KG1 (cell line): ENCODE measurements at places on chromosomes 5 and 9.

- no peak for DNase-seq
These were observed 122.3 kb downstream of the MARCHF11 start for GRCh38 chr5:16057277-16057676.

GRCh38 chr9:18046068-18046467, 427.9 kb upstream of the ADAMTSL1 start:
- no peak for DNase-seq

- DNase-seq: no peak
These were observed 1542.8 kb downstream of the EFNA5 start for GRCh38 chr5:106127985-106128384.

DNA sequence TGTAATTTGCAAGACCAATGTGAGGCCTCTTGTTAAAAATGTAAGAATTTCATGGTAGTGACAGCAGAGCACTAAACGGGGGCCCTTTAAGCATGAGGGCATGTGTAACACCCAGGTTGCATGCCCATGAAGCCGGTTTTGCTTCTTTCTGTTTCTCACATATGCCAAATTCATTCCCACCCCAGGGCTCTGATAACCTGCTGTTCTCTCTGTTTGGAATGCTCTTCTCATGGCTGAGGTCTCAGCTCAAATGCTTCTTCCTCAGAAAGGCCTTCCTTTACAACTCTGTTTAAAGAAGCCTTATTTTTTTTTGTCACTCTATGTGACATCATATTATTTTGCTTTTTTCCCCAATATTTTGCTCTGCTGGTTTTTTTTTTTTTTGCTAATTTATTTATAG, 369.0 kb downstream of the KIAA0825 start:
- no peak for DNase-seq

DNA sequence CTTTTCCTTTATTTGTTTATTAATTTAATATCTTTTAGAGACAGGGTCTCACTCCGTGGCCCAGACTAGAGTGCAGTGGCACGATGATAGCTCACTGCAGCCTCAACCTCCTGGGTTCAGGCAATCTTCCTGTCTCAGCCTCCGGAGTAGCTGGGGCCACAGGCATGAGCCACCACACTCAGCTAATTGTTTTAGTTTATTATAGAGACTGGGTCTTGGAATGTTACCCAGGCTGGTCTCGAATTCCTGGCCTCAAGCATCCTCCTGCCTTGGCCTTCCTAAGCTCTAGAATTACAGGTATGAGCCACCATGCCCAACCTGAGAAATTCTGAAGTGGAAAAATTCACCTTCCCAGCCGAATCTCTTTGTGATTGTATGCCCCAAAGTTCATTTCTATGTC, 139.4 kb upstream of the SLC12A2 start:
- DNase-seq: no peak

DNA sequence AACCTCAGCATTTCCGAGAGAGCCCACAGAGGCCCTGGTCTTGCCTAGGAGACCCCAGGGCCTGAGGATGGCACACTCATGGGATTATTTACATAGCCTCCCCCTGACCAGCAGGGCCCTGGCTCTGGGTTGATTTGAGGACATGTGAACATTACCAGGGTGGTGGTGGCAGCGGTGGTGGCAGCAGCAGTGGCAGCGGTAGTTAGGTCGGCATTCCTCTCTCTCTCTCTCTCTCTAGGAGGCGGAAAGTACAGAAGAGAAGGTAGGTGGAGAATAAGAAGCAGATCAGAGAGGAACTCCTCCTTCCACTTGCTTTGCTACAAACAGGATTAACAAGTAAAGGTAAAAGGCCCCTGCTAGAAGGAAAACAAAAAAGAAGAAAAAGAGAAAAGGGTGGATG, 39.3 kb downstream of the B4GALT1 start:
- DNase-seq: no peak

- no peak for DNase-seq
These were observed 77.9 kb downstream of the CDH18 start for GRCh38 chr5:19910136-19910535.

DNA sequence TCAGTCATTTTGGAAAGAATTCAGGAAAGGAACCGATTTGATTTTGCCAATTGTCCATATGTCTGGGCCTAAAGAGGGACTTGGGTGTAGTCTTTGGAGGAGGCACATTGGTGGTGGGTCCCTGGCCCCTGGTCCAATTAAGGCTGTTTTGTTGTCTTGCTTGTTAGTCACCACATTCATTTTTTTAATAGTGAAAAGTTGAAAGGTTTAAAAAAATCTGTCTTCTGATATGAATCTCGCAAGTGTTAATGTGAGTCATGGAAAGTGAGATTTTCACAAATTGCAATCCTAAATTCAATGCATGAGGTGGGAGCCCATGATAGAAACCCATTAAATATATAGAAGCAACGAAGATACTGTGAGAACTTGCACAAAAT, 165.9 kb upstream of the OTULINL start:
- DNase-seq: no peak

DNA sequence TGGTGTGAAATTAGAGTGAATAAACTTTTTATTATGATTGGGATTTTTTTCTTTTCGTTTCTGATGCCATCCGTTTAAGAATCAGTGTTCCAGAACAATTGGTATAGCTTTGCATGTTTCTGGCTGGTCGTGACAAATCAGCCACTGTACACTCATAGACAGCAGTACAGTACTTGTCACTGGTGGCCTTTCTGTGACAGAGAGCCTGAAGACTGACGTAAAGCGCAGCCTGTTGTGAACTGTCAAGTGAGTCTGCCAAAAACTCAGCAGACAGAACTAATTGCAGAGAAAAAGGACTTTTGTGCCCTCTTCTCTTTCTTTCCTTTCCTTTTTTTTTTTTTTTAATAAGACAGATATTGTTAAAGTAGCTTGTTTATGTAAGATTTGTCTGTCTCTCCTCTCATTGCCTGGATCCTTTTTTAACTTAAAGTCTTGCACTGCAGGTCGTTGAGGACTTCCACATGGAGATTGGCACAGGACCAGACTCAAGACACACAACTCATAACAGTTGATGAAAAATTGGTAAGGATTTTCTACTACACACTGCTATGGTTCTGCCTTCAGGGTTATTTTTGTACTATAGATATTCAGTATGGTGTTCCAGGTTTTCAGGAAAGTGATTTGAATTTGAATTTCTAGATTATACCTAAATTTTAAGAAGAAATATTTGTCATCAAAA, 42.7 kb downstream of the NDUFS4 start:
- DNase-seq: no peak

DNA sequence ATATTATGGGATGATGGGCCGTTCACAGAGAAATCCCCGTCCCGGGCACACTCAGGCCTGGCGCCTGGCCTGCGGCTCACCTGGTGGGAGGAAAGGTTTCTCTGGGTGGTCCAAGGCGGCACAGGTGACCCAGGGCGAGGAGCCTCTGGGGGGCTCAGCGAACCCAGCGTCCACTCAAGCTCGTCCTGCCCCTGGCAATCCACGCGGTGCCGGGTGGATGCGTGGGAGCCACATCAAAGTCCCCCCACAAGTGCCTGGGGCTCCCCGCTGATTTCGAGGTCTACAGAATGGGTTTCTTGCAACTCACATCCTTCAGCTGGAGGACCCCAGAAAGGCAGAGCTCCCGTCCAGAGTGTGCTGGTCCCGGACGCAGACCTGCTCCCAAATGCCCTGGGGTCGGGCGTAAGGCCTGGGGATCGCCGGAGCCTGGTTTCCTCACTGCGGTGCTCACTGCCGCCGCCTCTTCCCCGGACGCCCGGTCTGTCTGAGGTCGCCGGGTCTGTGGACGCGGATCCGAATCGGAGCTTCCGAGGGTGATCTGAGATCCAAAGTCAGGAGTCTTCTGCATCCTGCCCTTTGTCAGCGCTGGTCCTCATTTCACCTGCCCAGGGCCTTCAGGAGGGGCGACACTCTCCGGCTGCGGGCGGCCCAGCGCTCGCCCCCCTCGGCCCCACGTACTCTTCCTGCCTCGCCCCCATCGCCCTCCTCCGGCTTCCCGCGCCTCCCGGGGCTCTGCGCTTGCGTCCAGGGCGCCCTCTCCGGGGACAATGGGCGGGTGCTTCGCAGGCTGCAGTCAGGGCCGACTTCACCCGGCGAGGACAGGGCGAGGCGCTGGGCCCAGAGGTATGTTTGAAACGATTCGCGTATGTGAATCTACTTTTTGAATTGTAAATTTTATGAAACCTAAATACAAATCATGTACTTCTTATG, 20.0 kb upstream of the RUFY1 start:
- no peak for DNase-seq

- no peak for DNase-seq
These were observed 9.9 kb downstream of the C9orf40 start for GRCh38 chr9:74942801-74943200.

GRCh38 chr9:132556714-132557113, 25.7 kb upstream of the BARHL1 start:
- no peak for DNase-seq

DNA sequence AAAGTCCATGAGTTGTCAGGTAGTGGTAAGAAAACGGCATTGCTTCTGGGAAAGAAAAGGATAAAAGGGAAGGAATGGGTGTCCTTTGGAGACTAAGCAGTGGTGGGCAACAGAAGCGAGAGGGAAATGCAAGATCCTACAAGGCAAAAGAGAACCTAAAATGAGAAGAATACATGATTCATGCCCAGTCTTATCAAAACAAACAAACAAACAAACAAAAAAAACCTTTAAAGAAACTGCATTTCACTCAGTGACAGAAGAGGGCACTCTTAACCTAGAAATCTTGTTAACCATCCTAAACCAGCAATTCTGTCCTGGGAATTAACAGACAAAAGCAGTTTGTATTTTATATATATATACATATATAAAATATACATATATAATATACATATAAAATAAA, 88.5 kb downstream of the SUSD1 start:
- DNase-seq: no peak

DNA sequence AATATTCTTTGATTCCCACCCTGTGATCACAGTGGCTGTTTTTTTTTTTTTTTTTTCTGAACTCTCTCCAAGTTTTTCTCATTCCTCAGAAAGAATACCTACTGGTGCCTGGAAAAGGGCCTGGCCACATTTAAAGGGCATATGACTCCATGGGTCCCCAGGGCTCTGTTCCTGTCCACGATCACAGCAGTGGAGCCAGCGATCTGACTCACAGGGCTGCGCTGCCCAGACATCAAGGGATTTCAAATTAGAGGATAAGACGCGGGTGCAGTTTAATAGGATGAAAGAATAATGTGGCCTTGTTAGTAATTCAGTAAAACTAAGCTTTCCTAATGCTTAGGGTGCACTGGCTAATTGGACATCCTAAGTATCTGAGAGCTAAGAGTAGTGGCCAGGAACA, 175.1 kb upstream of the MSX2 start:
- no peak for DNase-seq

DNA sequence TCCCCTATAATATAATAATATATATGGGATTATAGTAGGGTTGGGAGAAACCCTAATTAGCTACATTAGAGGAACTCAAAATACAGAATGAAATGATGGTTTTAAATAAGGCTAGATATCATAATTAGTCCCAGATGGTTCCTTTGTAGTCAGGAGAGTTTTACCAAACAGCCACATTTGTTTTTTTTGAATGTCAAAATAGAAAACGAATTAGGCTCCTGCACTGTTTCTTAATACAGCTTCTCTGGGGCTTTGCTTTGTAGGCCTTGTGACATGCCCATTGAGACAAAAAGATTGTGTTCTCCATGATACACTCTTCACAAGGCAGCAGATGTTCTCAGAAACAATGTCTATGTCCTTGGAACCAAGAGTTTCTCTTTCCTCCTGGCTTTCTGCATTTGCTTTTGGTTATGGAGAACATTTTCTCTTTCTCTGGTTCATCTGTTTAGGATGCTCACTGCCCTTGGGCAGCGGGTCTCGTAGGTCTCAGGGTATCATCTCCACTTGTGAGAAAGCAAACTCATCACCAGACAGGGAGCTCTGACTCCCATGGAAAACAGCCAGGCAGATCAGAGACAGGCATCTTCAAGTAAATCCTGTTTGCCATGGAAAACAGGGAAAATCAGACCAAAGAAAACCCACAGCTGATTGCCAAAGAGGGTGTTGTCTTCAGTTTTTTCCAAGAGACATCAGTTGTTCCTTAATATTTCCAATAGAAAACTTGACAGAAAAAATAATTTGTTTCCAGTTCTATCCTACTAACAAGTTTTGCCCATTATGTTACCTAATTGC, 54.1 kb upstream of the RPS23 start:
- no peak for DNase-seq

GRCh38 chr5:1073239-1074102, 38.4 kb downstream of the SLC12A7 start:
- DNase-seq: no peak
